GM03348 (cell line): ENCODE measurements at places on chromosomes 7 and 10.

DNA sequence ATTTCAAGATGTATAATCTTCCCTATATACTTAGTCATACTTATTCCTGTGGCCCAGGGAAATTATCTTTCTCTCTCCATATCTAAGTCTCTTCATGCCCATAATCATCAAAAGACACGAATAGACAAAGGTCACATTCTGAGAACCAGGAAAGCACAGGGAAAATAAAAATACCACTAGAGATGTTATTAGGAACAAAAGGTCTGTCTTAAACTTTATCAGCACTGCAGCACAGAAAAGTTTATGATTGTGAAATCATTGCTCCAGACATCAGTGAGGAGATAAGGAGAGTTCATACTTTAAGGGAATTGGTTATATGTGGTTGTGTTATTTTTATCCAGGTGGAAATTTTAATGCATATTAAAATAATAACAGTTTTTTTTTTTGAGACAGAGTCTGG, 974.6 kb upstream of the CELF2 start:
- DNase-seq, result no peak

DNA sequence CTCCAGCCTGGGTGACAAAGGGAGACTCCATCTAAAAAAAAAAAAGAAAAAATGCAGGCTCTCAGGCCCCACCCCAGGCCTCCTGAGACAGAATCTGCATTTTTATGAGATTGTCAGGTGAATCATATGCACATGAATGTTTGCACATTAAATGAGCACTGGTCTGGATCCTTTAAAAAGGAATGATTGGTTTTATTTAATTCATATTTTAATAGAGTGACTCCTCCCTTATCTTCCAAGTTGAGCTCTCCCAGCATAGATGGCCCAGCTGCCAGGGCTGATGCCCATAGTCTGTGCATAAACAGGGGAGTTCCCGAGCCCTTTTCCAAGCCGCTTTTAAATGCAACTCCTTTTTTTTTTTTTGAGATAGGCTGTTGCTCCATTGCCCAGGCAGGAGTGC, 28.5 kb downstream of the CUX1 start:
- no peak for DNase-seq

DNA sequence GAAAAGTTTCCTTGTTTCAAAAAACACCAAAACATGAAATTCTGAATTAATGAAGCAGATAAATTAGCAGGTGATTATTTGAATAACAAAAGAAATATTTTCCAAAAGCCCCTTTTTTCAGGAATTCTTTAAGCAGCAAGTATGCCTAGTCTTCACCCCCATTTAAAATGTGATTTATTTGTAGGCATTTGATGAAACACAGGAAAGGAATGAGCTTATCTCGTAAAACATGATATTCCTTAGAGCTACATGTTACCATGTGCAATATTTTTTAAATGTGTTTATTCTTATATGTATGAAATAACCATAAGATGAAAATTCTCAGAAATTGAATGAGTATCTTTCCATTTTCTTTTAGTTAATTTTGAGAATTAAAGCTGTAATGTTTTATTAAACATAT, 106.1 kb downstream of the CHN2 start:
- DNase-seq, result no peak

DNA sequence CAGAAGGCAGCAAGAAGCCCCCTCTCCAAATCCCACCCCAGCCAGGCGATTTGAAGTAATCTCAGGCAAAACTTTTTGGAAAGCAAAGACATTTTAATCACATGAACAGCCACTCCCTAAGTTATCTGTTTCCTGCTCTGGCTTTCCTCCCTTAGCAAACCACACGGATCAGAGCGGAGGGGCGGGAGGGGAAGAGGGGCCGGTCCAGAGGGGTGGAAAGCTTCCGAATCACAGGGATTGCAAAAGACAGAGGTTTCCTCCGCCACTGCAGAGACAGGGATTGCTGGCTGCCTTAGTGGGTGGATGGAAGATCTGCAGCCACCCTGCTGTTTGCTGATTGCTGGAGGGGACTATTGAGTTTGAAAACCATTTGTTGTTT, 41.2 kb downstream of the ZCCHC24 start:
- DNase-seq, result peak; percentile 89

DNA sequence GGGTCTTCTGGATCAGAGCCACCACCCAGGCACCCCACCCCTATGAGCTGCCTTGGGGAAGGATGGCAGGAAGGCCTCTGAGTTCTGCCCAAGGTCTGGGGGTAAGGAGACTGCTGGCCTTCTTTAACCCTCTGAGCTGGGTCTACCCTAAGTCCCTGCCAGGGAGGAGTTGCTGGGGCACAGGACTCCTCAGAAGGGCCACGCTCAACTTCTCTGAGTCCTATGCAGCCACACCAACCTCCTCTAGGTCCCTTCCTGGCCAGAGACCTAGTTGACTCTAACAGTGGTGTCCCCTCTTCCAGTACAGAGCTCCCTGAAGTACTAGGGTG, 2.6 kb upstream of the NEURL1 start:
- no peak for DNase-seq
